ENCODE measurements at places on chromosomes 2 and 18. TPM values are rescaled to one million over a fixed set of nuclear protein-coding genes. Genes with fewer than 3 reads are reported as not detected.

KCTD18 gene
- 17.3 TPM for total RNA-seq

SLC4A3 gene
- total RNA-seq: 9.7 TPM

NYAP2 gene
- not detected for total RNA-seq

OSR1 gene
- total RNA-seq: 32.3 TPM

MOGAT1 gene
- total RNA-seq: not detected

- DNase-seq: no peak
Observed at GRCh38 chr2:231312066-231312465, 83.4 kb upstream of the B3GNT7 start.

GRCh38 chr2:74908748-74909444, 49.5 kb upstream of the POLE4 start:
- no peak for DNase-seq

DNA sequence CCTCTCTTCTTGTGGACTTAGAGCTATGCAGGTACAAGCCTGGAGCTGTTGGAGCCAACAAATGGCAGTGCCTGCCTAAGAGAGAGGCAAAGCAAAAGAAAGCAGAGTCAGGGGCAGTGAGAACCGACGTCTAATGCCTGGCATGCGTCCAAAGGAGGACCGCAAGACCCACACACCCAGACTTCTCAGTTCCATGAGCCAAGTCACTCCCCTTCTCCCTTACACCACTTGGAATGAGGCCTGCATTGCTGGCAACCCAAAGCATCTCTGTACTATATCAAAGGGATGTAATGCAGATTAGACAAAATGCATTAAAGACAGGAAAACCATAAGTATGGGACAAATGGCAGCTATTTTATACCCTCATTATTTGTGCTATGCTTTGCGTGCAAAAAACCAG, 49.9 kb upstream of the RNU4ATAC start:
- DNase-seq: no peak

DNA sequence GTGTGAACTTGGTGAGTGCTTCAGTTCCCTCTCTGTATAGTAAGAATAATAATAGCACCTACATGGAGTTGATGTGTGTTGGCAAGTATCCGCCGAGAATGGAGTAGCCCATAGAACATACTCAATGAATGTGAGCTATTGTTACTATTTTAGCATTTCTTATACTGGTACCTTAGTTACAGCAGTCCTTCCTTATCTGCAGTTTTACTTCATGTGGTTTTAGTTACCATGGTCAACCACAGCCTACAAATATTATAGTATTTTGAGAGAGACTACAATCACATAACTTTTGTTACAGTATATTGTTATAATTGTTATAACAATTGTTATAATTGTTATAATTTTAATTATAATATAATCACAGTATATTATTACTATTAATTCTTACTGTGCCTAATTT, 152.5 kb upstream of the RASGRP3 start:
- DNase-seq: no peak

DNA sequence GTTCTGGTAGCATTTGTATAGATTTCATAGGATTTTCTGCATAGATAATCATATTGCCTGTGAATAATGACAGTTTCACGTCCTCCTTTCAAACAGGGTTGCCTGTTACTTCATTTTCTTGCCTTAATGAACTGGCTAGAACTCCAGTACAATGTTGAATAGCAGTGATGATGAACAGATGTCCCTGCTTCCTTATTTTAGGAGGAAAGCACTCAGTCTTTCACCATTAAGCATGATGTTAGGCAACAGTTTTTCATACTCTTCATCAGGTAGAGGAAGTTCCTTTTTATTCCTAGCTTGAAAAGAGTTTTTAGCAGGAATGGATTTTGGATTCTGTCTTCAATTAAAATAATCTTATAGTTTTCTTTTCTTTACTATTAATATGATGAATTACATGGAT, 39.7 kb downstream of the C2orf76 start:
- no peak for DNase-seq

- no peak for DNase-seq
Observed at GRCh38 chr2:119864318-119864717, 104.6 kb downstream of the PTPN4 start.

DNA sequence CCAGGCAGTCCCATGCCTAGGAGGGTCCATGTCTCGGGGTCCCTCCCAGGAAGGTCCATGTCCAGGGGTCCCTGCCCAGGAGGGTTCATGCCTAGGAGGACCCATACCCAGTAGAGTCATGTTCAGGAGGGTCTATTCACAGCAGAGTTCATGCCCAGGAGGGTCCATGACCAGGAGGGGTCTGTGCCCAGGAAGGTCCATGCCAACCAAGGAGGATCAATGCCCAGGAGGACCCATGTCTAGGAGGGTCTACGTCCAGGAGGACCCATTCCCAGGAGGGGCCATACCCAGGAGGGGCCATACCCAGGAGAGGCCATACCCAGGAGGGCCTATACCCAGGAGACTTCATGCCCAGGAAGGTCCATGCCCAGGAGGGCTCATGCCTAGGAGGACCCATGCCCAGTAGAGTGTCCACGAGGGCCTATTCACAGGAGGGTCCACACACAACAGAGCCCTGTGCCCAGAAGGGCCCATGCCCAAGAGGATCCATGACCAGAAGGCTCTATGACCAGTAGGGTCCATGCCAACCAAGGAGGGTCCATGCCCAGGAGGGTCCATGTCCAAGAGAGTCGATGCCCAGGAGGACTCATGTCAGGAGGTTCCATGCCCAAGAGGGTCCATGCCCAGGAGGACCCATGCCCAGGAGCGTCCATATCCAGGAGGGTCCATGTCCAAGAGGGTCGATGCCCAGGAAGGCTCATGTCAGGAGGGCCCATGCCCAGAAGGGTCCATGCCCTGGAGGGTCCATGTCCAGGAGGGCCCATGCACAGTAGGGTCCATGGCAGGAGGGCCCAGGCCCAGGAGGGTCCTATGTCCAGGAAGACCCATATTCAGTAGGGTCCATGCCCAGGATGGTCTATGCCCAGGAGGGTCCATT, 10.1 kb downstream of the GPR35 start:
- DNase-seq: peak; percentile 58

DNA sequence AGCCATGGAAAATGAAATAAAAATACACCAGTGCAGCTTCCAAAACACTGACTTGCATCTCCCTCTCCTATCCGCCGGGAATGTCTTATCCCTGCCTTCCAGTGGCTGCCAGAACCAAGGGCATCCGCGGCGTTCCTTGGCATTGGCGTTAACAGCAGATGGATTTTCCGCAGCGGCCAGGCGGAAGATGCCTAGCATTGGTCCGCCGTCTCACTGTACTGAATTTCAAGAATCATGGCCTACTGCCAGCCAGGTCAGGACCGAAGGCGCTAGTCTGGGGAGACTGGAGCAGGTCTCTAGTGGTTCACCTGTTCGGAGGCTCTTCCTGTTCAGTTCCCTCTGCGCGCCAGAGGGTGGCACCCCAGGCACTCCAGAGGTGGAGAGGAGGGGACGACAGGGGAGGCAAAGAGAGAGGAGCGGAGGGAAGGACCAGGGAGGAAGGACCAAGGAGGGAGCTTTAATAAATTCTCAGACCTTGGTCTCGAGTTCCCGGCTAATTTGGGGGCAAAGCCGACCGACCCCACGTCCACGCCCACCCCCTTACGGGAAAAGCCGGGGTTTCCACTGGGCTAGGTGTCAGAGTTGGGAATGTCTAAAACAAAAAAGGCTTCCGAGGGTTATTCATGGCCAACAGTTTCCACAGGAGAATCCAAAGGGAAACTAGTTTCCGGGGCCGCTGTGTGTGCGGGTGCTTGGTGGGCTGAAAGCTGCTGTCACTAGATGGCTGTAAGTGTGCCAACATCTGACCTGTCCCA, 3.7 kb upstream of the BCL2L11 start:
- no peak for DNase-seq

- DNase-seq: no peak
Observed at GRCh38 chr18:12518832-12519531, 111.3 kb downstream of the PRELID3A start.

- no peak for DNase-seq
Observed at GRCh38 chr2:203562268-203562667, 27.2 kb upstream of the RAPH1 start.

DNA sequence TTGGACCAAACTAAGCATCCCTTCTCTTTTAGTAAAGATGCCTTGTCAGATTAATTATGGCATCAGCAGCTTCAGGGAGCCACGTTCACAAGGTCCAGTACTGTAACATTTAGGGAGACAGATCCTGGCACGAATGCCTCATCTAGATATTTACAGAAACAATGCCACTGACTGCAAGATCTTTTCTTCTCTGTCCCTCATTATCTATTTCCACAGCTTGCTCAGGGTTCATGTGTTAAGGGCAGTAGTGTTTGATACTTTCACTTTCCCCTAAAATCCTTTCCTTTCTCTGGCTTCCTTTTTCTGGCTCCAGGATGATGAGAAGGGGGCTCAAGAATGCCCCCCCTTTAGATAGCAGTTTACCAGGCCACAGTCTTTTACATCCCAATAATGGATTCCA, 393.9 kb downstream of the BCL11A start:
- DNase-seq: no peak
